ENCODE measurements at places on chromosomes 3 and 15.

DNA sequence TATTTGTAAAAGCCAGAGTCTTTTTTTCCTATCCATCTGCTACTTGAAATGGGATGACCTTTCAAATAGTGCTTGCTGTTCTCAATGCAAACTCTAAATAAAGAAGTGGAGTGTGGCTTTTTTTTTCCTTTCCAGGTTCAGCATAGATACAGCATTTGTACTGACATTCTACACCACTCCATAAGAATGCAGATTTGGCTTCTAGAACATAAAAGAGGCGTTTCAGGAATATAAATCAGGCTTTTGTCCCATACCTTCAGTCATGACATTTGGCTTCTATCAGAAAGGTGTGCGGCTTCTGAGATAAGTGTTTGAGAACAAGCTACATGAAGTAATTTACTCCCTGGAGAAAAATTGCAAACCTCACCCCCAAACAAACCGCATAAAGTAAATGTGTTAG, 553.1 kb downstream of the FHIT start:
- DNase-seq: peak; percentile 19

DNA sequence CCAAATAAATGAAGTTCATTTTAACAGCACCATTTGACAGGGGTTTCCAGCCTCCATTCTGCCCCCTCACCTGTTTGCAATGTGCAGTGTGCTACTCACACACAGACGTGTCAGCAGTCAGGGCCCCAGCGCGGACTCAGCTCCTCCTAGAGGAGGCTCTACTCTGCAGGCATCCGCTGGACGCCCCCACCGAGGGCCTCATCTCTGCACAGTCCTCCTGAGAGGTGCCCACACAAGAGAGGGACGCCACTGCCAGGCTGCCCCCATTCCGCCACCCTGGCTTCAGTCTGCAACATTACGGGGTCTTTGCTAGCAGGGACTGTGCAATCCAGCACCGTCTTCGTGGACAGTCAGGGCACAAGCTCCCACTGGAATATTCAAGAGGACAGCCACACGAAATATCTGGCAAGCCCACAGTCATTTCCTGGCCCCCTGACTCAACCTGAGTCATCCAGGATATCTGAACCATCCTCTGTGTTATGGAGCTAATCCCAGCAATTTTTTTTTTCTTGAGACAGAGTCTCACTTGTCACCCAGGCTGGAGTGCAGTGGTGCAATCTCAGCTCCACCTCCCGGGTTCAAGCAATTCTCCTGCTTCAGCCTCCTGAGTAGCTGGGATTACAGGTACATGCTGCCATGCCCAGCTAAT, 255.0 kb downstream of the OCA2 start:
- DNase-seq: no peak

DNA sequence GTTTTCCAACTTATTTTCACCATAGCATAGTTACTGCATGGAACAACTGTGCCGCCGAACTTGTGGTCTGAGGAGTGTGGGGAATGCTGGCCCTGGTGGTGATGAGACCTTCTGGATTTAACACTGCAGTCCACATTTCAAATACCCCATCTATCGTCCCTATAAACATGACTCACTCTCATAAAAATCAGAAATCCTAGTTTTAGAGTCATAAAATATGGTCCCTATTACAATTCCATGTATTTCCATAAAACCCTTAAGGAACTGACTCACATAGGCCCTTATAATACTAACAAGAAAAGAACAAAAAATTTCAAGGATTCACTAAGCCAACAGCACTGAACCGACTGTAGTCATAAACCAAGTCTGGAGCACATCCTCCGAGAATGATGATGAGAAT, 147.2 kb downstream of the FOXP1 start:
- DNase-seq: no peak

GRCh38 chr3:87867001-87867400, 191.8 kb downstream of the CGGBP1 start:
- no peak for DNase-seq

DNA sequence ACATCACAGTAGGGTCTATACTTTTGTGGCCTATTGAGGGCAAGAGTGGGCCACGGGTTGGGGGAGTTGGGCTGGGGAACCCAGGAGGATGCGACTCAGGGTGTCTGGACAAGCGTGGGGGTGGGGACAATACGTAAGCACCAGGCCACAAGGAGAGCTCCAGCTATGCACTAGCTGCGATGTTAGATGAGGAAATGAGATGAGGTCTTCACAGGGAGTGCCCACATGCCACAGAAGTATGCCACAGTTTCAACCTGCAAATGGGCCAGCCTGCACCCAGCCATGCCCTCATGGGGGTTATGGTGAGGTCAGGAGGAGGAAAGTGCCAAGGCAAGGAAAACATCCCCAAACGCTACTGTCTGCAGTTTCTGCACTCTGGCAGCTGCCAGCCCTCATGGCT, 30.5 kb downstream of the CACNA2D2 start:
- DNase-seq: no peak

DNA sequence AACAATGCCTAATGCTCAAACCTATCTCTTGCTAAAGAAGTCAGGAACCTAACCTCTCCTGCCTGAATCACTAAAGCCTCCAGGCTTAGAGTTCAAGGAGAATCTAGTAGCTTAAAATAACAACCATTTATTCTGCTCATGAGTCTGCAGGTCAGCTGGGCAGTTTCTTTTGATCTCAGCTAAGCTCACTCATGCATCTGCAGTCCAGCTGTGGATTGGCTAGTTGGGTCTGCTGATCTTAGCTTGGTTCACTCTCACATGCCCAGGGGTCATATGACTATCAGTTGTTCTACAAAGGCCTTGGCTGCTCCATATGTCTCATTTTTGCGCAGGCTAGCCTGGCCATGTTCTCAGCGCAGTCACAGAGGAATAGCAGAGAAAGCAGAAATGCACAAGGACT, 109.2 kb upstream of the STT3B start:
- no peak for DNase-seq

DNA sequence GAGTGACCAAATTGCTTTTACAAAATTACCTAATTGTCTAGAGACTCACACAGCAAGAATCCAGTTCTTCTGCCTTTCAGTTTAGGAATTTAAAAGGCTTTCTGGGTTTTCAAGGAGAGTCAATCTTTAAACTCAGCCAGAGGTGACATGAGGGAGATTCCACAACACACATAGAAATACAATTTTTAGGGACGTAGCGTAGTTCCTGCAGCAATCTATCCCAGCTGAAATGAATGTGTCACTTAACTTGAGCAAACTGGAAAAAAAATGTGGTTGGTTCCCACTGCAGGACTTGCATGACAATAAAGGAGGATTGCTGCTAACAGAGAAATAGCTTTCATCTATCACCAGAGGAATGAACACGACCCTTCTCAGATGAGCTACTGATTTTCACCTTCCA, 269.7 kb downstream of the OTOL1 start:
- no peak for DNase-seq

DNA sequence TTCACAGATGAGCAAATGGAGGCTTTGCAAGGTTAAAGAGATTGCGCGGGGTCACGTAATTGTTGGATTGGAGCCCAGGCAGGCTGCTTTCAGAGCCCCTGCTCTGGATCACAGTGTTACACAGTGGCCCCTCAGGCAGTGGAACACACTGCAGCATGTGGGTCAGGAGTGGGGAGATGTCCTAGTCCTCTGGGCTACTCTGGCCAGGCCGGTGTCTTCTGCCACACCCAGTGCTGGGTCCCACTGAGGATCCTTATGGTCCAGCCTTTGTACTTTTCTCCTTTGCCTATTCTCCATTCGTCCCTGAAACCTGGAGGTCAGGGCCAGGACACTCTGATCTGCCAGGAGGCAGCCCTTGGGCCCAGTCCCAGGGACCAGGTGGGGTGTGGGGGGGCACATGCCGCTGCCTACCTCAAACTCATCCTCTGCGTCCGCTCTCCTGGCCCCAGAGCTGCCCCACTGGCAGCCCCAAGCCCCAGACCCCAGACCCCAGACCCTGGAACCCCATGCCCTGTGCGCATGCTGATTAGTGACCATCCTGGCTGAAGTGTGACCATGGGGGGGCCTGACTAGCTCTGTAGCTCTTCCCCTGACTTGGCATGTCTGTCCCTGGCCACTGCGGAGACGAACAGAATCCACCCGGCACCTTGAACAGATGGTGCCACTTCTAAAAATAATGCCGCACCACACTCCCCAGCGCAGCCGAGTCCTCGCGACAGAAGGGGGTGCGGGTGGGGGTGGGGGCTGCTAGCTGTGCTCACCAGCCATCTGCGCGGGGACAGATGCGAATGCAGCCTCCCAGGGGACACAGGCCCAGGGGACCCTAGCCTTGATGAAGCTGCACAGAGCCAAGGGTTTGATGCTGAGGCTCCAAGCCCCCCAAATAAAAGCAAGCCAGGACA, 41.6 kb downstream of the ATP2B2 start:
- DNase-seq: no peak

DNA sequence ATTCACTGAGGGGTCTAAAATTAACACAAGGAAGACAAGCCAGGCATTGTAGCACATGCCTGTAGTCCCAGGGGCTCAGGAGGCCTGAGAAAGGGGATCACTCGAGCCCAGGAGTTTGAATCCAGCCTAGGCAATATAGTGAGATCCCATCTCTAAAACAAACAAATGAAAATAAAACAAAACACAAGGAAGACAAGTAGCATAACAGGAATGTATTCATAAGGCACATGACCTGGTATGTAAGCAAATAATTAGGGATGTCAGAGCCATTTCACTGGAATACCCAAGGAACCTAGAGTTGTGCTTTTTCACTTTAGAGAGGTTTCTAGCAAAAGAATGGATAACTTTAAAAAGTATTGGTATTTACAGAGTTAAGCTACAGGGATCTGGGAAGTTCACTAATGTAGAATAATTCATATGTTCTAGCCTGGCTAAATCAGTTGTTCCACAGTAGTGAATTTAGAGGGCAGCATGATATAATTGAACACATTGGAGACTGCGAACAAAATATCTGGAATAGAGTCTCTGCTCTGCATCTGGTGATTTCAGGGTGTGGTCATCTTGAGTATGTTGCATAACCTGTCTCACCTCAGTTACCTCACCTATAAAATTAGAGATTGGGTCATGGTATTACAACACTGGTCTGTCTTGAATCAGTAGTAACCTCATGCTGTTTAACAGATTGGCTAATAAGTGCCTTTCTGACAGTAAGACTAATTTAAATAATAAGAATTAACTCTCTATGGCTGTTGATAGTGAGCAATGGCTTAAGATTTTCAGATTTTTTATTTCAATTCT, 9.3 kb downstream of the GRAMD1C start:
- DNase-seq: no peak

DNA sequence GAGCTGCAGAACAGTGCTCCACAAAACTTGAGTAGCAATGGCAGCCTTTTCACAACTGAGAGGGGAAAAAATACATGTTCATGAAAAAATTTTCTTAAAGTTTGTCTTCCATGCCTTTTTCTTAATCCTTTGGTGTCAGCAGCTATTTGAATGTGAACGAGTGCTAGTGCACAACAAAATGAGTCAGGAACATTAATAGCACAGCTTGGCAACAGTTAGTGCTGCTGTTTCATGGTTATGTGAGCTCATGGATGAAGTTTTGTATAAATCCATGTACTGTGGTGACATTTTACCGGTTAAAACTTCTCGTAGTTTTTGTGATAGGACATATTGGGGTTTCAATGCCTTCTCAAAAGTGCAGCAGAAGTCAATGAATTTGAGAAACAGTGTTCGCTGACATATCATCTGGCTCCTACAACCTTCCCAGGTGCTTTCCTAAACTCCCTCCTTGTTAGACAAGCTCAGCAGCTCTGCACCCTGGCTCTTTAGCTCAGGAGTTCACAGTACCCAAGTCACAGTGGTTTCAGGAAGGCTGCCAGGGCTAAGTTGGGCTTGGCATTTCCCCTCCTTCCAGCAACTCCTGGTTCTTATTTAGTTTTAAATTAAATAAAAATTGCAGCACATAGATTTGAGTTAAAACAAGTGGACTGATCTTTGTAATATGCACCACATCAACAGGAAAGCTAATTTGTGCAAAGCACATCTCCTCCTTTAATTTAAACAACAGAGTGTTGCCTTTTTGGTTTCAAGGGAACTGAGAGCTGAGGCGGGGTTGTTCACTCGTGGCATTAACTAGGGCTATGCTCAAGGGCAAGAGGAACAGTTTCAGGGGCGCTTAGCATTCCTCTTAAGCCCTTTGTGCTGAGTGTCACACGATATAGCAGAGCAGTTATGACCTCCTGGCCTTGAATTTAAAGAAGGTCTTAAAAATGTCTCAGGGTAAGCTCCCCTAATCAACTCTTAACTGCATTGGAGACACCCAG, 362.8 kb downstream of the CHST2 start:
- no peak for DNase-seq

GRCh38 chr3:170027233-170028102, 10.3 kb upstream of the GPR160 start:
- no peak for DNase-seq

GRCh38 chr3:9810846-9811245, 784 bp downstream of the TTLL3 start:
- DNase-seq: no peak

- DNase-seq: no peak
These were observed 195.0 kb downstream of the ZIC1 start for GRCh38 chr3:147604136-147604535.

- no peak for DNase-seq
These were observed 137.6 kb upstream of the CMC1 start for GRCh38 chr3:28103861-28104260.

- DNase-seq: no peak
These were observed 24.8 kb downstream of the IGF1R start for GRCh38 chr15:98673133-98673532.

DNA sequence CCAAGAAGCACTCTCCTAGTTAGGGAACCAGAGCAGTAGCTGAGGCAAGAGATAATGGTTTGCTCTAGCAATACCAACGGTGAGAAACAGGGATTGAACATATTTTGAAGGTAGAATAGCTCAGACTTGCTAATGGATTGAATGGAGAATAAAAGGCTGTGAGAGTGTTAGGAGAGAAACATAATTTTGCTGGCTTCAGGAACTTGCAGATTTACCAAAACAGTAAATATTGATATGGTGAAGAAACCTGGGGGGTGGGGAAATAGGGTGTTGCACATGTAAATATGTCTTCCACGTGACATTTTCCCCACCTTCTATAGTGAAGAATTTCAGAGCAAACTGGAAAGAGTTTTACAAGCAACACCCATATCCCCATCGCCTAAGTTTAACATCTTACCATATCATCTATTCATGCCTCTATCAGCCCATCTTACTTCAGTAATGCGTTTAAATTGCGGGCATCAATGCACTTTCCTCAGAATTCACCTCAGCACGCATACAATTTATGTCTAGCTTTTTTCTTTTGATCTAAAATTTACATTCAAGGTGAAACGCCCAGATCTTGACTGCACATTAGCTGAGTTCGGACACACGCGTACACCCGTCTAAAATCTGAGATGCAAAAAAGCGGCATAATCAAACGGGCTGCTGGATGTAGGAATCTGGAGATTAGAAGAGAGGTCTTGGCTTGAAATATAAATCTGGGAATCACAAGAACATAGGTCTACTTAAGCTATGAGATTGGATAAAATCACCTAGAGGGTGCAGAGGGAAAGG, 891 bp upstream of the NR1D2 start:
- DNase-seq: no peak

- no peak for DNase-seq
These were observed 94.6 kb upstream of the SLC6A6 start for GRCh38 chr3:14307656-14308302.

DNA sequence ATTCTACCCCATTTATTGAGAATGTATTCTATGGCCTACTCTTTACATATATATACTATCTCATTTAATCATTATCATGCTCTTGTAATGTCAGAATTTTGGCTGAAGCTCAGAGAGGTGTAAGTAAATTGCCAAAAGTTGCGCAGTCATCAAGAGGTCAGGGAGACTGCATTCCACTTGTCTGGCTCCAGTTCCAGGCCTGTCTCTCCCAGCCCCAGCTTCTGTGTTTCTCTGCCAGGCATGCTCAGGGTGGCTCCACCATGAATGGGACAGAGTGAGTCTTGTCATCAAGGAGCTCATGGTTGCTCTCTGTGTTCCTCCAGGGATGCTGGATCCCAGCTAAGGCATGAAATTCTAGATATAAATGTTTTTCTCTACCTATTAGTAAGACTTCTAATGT, 635.1 kb upstream of the MDFIC2 start:
- DNase-seq: no peak
